SHP77 (cell line): ENCODE measurements at places on chromosomes 5 and 9.
A peak's percentile ranks its signal among the peaks of the same experiment; 100 is the strongest.

DNA sequence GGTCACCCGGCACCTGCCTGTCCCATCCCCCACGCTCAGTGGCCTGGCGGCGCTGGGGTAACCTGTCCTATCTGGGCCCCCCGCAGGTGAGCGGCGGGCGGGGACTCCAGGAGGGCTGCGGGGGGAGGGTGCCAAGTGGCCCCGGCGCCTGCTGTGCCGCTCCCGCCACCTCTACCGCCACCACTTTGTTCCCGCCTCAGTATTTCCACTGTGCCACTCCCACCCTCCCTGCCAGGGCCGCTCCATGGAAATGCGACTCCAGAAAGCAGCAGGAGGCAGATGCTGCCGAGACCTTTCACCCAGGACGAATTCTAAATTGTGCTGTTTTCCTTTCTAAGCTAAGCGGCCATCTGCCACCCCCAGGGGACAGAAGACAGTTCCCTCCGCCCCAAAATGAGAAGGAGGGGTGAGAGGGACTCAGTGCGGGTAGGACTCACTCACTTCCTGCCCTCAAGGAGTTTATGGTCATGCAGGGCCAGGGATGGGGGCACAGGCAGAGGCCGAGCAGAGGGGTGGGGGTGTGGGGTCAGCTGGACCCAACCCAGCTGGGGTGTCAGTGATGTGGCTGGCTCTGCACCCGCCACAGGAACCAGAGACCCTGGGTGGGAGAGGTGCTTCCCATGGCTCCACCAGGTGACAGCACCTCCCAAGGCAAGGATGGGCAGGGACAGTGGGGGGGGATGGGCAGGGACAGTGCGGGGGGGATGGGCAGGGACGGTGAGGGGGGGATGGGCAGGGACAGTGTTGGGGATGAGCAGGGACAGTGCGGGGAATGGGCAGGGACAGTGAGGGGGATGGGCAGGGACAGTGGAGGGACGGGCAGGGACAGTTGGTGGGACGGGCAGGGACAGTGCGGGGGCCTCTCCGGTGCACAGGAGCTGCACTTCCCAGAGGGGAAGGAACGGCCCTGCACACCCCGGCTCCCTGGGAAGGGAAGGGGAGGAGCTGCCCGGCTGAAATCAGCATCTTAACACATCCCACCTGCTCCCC, 17.8 kb downstream of the NOTCH1 start:
- DNase-seq, result peak; percentile 52

- no peak for DNase-seq
Observed at GRCh38 chr5:96245140-96246091, 187.6 kb downstream of the PCSK1 start.

DNA sequence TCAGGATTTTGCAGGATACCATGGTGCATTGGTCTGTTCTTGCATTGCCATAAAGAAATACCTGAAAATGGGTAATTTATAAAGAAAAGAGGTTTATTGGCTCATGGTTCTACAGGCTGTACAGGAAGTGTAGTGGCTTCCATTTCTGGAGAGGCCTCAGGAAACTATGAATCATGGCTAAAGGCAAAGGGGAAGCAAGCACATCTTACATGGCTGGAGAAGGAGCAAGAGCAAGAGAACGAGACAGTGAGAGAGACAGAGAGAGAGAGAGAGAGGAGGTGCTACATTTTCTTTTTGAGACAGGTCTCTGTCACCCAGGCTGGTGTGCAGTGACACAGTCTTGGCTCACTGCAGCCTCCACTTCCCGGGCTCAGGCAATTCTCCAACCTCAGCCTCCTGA, 43.9 kb downstream of the P4HA2 start:
- no peak for DNase-seq

DNA sequence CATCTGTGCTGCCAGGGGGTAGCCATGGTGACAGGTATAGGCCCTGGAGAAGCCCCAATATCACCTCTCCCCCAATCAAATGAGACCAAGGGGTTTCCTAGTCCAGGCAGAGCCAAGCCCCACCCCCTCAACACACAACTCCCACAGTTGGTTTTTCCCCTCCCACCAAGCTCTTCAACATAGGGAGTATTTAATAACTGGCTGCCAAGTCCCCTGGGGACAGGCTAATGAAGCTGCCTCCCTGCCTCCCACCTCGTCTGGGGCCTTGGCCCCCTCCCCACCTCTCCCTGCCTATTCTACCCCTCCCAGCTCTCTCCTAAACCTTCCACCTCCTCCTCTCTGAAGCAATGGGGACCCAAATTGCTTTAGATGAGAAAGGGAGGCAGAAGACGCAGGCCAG, 23.4 kb downstream of the CPLX2 start:
- DNase-seq, result no peak

GRCh38 chr9:5448461-5449435, 1.6 kb upstream of the CD274 start:
- DNase-seq, result no peak

- DNase-seq, result no peak
Observed at GRCh38 chr5:115386657-115387056, 90.2 kb upstream of the CCDC112 start.

- DNase-seq, result no peak
Observed at GRCh38 chr5:123795688-123796087, 283.7 kb downstream of the CSNK1G3 start.

GRCh38 chr9:33153666-33154065, 13.5 kb downstream of the B4GALT1 start:
- DNase-seq, result no peak

- DNase-seq, result no peak
Observed at GRCh38 chr5:80625230-80625629, 29.2 kb upstream of the MSH3 start.

- no peak for DNase-seq
Observed at GRCh38 chr5:5929291-5930020, 448.9 kb downstream of the MED10 start.

GRCh38 chr5:33891788-33892619, at the start of gene ADAMTS12:
ADAMTS12 (minus strand) TSS chr5:33891990; CDS start chr5:33891856, 134 bp downstream.
- DNase-seq, result no peak

GRCh38 chr9:99305124-99305523, 83.0 kb downstream of the SEC61B start:
- no peak for DNase-seq

DNA sequence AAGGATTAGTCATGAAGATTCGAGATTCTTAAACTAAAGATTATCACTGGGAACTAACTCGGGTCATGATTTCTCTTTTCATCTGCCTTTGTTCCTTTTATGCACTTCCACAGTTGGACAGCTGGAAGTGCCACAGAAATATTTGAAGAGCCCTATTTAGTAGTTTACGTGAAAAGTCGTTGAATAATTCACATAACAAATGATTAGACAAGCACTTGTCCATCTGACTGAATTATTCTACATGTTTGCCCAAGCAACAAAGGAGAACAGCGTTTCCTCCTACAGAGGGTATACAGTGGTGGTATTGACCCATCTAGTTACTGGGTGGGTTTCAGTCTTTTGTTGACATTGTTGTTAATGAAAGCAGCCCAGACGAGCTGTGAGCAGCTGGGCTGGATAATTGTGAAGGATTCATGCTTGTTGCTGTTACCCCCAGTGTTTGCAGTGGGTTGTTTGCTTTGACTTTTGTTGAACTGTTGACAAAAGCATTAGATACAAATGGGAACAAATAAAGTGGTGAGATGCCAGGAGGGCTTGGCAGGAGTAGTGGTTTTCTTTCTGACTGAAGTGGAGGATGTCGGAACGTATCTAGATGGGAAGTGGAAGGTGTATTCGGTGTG, 96.2 kb downstream of the TLE4 start:
- peak; percentile 88 for DNase-seq

- no peak for DNase-seq
Observed at GRCh38 chr9:127159949-127160610, 37.6 kb upstream of the ANGPTL2 start.

DNA sequence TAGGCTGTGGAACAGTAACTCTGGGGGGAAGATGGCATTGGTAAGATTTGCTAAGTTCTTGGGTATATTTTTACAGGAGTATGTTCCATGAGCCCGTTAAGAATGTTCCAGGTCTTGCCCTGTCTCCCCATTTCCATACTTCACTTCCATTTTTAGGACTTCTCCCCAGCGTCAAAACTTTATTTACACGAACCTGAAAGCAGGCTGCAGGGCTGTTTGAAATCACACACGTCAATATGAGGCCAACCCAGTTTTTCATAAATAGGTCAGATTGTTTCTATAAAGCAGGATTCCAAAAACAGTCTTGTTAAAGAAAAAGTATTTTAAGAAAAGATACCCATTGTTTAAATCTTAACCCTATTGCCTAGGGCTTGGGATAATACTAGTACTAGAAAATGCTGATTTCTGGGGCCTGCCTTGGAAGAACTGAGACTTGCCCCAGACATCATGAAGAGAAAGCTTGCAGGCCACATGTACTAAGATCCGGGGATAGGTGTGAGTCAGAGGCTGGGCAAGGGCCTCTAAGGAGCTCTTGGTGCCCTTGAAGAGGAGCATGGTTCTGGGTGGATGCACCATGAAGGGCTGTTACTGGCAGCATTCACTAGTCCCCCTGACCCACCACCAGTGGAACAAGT, 24.2 kb downstream of the TRIO start:
- no peak for DNase-seq

GRCh38 chr5:157086751-157087359, 22.0 kb downstream of the HAVCR2 start:
- no peak for DNase-seq

GRCh38 chr9:130138791-130139190, 33.4 kb upstream of the NCS1 start:
- no peak for DNase-seq

DNA sequence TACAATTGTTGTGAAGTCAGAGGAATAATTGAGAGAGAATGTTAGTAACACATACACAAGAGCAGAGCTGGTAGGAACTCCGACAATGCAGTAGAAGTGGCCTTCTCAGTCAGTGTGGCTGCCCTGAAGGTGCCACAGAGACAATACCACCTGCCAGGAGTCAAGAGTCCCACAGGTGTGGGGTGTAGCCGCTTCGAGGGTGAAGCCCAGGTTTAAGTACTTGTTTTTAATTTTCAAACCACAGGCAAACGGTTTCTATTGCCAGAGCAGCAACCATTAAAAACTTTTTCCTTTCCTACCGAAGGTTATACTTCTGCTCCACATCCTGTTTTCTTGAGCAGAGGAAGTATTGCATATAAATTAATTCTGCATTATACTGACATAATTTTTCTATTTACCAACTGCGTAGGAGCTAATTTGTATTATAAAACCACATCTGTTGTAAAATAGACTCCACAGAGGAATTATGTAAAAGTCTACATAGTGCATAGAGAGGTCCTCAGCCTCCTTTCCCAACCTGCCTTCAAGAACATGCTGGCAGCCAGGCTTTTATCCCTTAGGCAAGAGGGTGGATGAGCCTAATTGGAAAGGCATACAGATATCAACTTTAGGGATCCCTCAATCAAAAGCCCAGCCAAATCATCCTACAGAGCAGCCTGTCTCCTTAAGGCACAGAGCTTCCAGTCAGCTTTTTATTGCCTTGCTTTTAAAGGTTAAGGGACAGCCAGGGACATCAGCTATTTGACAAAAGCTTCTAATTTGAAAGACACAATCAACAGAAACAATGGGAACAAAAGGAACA, 12.9 kb upstream of the ACTBL2 start:
- no peak for DNase-seq

GRCh38 chr5:102937894-102938293, 182.0 kb downstream of the GIN1 start:
- no peak for DNase-seq

DNA sequence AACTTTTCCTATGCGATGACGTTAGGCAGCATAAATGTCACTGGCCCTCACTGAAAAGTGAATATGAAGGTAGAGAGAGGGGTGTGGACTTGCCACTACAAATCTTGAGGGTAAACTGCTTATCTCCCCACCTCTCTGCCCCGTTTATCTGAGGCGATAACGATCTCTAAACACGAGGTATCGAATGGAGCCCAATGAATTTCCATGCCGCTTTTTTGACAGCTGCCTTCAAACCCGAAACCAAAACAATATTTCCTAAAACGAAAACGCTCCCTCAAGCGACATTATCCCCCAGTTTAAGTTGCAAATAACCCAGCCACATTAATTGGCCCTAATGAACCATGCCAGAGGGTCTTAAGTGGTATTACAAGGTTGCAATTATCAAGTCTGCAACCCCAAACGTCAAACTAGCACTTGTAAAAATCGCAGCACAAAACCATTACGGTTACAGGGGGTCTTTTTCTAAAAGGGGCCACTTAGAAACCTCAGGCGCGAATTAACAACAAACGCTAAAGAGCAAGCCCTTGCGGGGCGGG, 1.4 kb downstream of the NR3C1 start:
- DNase-seq, result peak; percentile 27

DNA sequence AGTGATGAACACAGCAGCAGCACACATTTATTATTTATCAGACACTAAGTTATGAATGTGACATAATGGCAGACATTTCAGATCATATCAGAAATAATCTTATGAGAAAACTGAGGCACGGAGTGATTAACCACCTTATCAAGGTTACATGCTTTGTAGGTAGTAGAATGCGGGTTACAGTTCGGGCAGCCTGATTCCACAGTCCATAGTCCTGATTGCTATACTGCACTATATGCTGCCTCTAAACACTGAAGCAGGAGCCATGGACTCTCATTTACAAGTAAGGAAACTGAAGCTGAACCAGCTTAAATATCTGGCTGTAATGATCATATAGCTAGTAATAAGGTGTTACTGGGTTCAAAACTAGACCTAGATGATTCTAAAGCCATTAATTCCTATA, 291.3 kb upstream of the ADAMTSL1 start:
- no peak for DNase-seq

GRCh38 chr9:120713257-120714087, 798 bp downstream of the MEGF9 start:
- no peak for DNase-seq

GRCh38 chr5:66553368-66553912, 42.8 kb upstream of the MAST4 start:
- no peak for DNase-seq

DNA sequence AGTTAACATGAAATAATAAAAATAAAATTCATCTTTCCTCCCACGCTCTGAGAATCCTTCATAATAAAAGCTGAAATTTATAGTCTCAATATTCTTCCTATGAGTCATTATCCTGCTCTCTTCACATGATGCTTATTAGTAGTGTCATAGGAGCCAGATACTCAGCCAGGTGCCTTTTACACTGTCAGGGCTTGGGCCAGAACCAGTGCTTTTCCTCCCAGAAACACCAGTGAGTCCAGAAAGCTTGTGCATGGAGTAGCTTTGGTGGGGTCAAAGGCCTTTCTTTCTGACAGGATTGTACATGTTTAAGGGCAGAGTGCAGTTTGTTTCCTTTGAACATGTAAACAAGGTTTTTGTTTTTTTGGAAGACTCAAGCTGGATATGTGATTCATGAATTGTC, 6.8 kb downstream of the LSM11 start:
- DNase-seq, result no peak

GRCh38 chr9:136335296-136336155, 8.2 kb downstream of the GPSM1 start:
- DNase-seq, result no peak

- DNase-seq, result no peak
Observed at GRCh38 chr9:93252116-93252780, 68.3 kb downstream of the WNK2 start.
